ENCODE measurements at places on chromosomes 11 and 22.

- peak; percentile 8 for DNase-seq
Measured at GRCh38 chr22:17159504-17159951, 451 bp upstream of the HDHD5 start.

DNA sequence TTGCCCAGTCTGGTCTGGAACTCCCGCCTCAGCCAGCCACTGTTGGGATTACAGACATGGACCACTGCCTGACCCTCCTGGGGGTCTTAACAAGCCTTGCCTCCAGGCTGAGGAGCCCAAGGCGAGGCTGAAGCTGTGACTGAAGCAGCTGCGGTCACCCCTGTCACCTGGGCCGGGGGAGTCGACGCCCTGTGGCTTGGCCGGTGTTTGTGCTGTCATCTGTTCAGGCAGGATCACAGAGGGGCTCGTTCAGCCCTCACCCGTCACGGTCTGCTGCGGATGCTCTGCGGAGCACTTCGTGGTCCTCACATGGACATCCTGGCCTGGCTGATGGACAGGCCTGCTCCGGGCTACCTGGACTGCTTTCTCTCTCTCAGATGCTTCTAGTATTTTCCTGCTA, 23.8 kb downstream of the TRMU start:
- DNase-seq, result no peak

DNA sequence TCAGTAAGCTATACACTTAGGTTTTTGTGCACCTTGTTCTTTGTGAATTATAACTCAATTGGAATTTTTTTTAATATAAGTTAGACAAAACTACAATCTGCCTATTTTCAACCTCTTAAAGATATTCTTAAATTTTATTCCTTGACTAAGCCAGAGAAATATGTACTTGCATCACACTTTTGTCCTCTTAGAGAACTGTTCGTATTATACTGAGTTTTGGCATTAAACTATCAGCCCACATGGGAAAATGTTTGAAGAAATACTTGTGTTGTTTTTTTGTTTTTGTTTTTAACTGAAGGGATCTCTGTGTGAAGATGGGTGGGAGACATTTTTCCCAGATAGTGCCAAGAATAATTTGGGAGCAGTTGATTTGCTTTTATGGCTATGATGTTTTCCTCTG, 25.3 kb downstream of the CEP295 start:
- no peak for DNase-seq

DNA sequence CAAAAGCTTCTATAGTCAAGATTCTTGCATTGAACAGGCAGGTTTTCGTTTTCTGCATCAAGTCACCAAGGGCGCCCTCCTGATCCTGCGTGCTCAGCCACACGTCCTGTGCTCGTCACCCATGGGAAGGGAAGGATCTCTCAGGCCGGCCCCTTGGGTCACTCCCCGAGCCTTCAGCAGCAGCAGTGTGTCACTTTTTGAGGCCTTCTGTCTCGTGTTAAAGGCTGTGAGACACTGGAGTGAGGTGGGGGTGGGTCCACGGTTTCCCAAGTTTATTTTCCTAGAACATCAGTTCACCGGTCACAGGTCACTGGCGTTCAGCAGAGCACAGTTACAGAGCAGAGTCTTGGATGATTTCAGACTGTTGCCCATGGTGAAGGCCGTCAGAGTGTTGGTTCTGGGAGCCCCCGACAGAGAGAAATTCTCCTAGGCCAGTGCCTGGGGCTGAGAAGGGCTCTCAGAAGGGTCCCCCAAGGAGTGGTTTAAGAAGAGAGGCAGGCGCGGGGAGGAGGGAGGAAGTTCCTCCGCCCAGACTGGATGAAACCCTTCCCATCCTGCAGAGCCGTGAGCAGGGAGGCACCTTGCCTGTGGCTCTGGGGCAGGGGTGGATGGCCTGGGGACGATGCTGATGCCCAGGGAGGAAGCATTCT, 13.5 kb upstream of the ADORA2A start:
- no peak for DNase-seq

DNA sequence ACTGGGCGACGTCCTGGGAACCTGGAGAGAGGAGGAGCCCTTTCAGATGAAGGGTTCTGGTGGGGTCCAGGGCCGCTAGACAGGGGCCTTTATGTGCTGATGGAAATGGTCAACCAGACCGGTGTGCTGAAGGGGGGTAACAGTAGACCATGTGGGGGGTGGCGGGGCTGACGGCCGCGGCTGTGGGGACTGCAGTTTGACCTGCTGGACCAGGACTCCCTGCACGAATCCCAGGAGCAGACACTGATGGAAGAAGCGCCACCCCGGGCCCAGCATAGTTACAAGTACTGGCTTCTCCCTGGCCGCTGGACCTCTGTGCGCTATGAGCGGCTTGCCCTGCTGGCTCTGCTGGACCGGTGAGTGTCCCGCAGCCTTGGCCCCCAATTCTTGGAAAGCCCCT, 6.4 kb downstream of the PCNX3 start:
- DNase-seq, result no peak

GRCh38 chr11:11709447-11710239, 87.8 kb upstream of the GALNT18 start:
- DNase-seq, result no peak

GRCh38 chr11:18010121-18010670, 2.7 kb downstream of the SERGEF start:
- no peak for DNase-seq

- no peak for DNase-seq
Measured at GRCh38 chr22:40721266-40721665, 42.0 kb downstream of the MCHR1 start.

DNA sequence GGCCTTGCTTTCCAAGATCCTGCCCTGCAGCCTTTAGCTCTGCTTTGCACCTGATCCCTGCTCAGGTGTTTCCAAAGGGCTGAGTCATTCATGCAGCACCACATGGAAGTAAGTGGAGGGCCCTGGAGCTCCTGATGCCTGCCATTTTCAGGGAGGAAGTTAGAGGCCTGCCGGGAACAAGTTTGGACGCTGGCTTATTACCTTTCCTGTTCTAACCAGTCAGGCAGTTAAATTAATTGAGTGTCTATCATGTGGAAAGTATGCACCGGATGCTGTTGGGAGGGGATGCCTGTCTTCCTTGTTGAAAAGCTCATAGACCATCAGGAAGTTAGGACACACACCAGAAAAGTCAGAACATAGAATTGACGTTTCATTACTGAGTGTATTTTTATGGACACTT, 73.7 kb upstream of the PLET1 start:
- DNase-seq, result no peak

DNA sequence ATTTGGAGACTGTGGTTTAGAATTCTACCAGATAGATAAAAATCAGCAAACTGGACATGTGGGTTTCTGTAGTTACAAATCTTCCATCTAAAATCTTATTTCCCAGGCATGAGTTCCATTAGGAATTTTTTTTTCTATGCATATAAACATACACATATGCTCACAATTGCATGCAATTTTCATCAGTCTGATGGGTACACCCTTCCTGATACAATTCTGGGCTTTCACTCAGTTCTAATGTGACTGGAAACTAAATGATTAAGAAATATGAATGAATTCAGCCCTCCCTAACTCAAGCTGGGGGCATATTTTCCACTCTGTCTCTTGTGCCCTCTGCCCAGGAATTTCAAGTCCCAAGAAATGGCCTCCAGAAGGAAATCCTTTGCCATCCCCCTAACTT, 187.1 kb downstream of the SNX19 start:
- no peak for DNase-seq

- no peak for DNase-seq
Measured at GRCh38 chr22:50102946-50103345, 13.1 kb downstream of the MOV10L1 start.

DNA sequence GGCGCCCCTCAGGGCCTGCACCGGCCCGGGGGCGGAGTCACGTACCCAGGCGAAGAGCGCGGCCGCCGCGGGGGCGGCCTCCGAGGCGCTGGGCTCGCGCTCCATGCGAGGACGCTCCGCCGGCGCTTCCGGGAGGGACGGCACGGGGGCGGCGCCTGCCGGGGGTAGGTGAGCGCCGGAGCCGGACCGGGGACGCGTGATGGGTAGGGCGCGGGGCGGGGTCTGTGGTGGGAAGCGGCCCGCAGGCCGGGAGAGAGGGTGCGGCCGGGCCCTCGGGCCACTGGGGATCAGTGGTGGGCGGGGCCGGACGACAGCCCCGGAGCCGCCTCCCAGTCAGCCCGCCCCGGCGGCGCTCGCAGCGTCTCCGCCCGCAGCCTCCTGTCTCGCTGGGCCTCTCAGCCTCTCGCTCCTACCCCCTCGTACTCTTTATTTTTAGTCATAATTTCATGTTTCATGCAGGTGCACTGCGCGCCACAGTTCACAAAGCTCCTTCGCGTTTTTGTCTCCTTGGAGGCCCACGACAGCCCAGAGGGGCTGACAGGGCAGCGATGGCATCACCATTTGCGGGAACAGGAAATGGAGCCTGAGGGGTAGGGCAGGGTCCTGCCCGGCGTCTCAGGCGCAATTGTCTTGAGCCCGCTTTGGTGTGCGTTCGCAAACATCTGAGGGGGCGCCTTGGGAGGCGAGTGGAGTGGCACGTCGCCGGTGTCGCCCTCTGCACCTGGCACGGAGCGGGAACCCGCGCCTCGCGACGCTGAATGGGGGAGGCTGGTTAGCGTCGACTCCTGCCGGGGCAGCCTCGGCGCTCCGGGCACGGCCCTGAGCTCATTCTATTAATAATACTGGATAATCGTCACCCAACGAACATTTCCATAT, at the start of gene SERGEF:
TSS of gene SERGEF (minus strand) at position 142 of the 876 bp plus-strand sequence. CDS start at position 105, 37 bp downstream.
- DNase-seq, result peak; percentile 91

GRCh38 chr11:24312464-24313238, 184.2 kb upstream of the LUZP2 start:
- DNase-seq, result no peak

GRCh38 chr11:13269775-13270174, 7.8 kb upstream of the BMAL1 start:
- DNase-seq, result no peak

DNA sequence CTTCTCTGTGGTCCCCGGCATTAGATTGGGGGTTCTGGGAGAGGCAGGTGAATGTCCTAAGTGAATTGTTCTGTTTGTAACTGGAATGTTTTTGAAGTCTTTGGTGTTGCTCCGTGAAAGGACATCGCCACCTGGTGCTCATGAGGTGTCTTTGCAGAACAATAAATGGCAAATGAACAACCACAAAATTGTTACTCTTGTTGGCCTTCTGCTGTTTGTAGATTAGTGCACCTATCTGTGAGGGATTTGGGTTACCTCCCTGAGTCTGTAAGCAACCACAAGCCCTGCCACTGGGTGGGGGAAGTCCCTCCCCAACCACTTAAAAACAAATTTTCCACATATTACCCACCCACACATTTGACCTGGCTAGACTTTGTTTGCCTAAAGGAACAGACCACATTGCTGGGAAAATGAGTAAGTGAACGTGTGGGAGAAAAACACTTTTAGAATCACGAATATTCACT, 4.7 kb downstream of the MPEG1 start:
- no peak for DNase-seq

DNA sequence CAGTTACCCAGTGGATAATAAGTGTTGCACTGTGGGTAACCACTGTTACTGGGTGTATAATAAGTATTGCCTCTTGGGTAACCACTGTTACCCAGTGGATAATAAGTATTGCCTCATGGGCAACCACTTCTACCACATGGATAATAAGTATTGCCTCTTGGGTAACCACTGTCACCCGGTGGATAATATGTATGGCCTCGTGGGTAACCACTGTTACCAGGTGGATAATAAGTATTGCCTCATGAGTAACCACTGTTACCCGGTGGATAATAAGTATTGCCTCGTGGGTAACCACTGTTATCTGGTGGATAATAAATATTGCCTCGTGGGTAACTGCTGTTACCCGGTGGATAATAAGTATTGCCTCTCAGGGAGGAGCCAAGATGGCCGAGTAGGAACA, 29.7 kb upstream of the NXPE4 start:
- no peak for DNase-seq

DNA sequence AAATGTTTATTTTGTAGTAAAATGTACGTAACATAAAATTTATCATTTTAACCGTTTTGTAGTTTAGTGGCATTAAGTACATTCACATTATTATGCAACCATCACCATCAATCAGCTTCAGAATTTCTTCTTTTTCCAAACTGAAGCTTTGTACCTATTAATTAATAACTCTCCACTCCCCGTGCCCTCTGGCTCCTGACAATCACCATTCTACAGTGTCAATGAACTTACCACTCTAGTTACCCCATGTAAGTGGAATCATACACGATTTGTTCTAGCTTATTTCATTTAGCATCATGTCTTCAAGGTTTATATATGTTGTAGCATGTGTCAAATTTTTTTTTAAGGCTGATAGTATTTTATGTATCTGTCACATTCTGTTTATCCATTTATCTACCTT, 9.7 kb downstream of the TBCEL start:
- no peak for DNase-seq

- no peak for DNase-seq
Measured at GRCh38 chr11:77014669-77015068, 19.5 kb upstream of the B3GNT6 start.

- DNase-seq, result no peak
Measured at GRCh38 chr11:95092549-95093324, 3.1 kb downstream of the ENDOD1 start.

Measured in thoracic aorta (tissue), 2 donors.